ENCODE measurements at places on chromosomes 3 and 15. TPM values are rescaled to one million over a fixed set of nuclear protein-coding genes. Genes with fewer than 3 reads are reported as not detected.

DNA sequence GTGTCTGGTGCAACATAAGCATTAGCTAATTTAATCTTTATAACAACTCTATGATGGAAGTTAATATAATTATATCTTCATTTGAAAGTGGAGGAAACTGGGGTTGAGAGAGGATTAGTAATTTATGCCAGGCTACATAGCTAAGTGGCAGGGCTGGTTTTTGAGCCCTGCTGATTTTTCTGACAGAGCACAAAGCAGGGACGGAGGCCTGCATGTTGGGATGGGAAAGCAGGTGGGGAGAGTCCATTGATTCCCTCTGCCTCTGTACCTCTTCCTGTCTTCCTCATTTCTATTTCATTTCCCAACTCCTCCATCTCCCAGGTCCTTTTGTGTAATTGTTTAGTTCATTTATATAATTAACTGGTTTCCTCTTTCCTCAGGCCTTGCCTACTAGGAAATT lies 251.6 kb upstream of the ZPLD1 start:
- no peak for DNase-seq

GRCh38 chr3:183818706-183819624 lies 6.4 kb downstream of the MAP6D1 start:
- no peak for DNase-seq

Gene COL8A1
- 25.1 TPM for total RNA-seq

DNA sequence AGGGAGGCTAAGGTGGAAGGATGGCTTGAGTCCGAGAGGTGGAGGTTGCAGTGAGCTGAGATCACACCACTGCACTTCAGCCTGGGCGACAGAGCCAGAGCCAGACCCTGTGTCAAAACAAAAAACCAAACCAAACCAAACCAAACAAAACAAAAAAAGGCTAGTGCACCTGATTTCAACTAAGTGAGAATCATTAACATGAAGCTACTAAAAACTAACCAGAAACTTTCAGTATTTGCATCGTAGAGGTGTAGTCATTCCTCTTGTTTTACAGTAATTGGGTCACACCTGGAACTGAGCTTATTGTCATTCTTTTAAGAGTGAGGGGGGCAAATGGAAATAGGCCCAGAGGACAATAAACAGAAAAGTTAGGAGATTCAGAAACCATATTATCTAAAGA lies 58.5 kb downstream of the ST6GAL1 start:
- no peak for DNase-seq

Gene GABRA5
- not detected for total RNA-seq

- no peak for DNase-seq
Observed at GRCh38 chr15:73517566-73517965, 74.6 kb downstream of the REC114 start.

DNA sequence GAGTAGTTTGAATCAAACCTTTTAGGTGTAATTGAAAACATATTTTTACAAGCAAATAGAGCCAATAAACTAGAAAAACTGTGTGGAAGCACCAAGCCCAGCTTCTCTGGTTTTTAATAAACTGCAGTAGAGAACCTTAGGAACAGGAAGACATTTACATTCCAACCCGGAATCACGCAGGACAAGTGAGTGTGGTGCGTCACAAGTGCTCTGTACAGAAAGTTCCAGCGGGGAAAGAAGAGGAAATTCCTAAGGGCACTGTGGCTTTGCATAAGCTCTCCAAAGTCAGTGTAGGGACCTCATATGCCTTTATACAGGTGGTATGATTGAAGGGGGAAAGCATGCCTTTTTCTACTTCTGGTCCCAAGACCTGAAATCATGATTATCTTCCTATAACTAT lies 21.6 kb downstream of the COL8A1 start:
- DNase-seq, result peak; percentile 61

Gene PPIP5K1
- 16.7 TPM for total RNA-seq

Gene TF
- total RNA-seq, result not detected

DNA sequence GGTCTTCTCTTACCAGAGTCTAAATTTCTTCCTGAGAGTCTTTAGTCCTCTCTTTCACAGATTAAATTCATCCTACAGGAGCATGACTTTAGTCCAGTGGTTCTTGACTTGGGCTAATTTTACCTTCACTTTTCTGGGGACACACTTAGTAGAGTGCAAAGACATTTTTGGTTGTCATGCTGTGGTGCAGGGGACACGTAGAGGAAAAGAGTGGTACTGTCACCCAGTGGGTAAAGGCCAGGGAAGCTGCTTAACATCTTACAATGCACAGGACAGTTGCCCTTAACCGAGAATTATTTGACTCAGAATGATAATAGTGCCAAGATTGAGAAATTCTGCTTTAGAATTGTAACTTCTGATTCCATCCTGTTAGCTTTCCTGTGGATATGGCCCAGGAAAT lies 772.5 kb upstream of the GRM7 start:
- no peak for DNase-seq

Gene PIF1
- total RNA-seq, result 19.5 TPM

GRCh38 chr3:171347301-171348039 lies 112.7 kb downstream of the TNIK start:
- peak; percentile 68 for DNase-seq

DNA sequence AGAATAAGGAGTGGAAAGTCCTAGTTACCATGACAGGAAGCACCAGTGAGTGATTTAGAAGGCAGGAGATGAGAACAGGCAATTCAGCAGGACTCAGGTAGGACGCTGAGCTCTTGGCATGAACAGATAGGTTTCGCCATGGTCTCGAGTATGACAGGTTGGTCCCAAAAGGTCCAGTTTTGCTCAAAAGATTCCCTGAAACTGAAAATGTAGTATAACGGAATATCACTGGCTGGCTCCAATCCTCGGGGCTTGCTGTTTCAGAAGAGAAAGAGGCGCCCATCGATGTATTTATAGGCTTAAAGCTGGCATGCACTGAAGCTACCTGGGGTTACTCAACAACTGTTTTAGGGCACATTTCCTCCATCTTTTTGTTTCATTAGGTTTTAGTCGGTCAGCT lies 59.2 kb downstream of the SRGAP3 start:
- no peak for DNase-seq
